ENCODE measurements at places on chromosomes 11 and 22.

- no peak for DNase-seq
These were observed 505.7 kb upstream of the LUZP2 start for GRCh38 chr11:23991165-23991539.

DNA sequence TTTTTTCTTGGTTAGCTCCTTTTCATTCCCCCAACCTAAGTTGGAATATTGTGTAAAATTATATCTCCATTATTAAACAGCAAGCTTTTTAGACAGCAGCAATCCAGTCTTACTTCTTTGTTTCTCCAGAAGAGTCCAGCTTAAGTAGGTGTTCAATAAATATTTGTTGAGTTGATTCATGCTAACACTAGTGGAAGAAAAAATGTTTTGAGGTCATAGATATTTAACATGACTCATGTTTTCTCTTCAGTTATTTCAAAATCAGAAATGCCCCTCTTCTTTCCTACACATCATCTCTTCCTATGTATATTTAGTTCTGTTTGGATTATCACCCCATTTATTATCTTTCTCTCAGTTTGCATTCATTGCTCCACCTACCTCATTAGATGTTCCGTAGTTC lies 20.3 kb downstream of the CCDC83 start:
- DNase-seq, result peak; percentile 64

- no peak for DNase-seq
These were observed 87.8 kb downstream of the MIAT start for GRCh38 chr22:26744892-26745808.

- no peak for DNase-seq
These were observed 70.6 kb downstream of the CTSC start for GRCh38 chr11:88266919-88267318.

DNA sequence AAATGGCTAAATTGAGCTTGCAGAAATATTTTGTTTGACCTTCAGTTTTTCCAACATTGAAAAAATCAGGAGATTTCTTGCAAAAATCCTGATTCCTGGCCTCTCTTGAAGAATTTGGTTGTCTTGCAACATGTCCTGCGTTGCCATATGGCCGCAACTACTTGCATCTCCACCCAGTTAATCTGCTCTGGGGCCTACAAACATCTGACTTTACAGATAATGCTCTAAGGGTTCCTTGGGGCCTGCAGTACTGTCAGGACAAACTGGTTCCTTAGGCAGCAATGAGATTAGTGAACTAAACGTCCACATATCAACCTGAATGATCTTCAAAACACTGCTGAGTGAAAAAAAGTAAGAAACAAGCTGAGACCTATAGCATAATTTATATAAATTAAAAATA lies 36.6 kb upstream of the FEZ1 start:
- DNase-seq, result no peak

GRCh38 chr11:69010361-69010891 lies 2.6 kb downstream of the MRGPRF start:
- no peak for DNase-seq

DNA sequence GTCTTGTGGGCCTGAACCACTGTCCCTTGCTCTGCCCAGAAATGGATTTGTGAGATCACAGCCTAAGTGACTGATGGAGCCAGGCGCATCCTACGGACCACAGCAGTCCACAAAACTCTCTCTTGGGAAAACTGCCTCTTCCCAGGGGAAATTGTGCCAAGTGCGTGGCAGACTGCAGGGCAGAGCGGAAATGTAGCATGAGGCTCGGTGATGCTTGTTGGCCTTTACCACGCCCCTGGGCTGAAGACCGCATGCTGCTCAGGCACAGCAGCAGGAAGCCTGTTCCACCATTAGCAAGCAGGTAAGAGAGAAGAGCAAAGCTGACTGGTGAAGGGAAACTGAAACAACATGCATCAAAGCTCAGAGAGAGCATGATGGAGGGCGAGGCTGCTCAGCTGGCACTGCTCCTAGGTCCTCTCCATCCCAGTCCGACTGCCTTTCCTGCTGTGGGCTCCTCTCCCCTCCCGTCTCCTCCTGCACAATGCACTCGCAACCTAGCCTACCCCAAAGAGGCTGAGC lies 26.5 kb upstream of the SCARF2 start:
- no peak for DNase-seq

DNA sequence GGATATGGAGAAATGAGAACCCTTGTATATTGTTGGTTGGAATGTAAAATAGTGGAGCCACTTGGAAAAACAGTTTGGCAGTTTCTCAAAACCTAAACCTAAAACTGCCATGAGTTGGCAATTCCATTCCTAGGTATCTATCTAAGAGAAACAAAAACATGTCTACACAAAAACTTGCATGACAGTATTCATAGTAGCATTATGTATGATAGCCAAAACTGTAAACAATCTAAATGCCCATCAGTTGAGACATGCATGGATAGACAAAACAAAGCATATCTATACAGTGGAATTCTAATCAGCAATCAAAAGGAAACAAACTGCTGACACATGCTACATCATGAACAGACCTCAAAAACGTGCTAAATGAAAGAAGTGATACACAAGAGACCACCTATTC lies 34.9 kb downstream of the TRAF6 start:
- no peak for DNase-seq

DNA sequence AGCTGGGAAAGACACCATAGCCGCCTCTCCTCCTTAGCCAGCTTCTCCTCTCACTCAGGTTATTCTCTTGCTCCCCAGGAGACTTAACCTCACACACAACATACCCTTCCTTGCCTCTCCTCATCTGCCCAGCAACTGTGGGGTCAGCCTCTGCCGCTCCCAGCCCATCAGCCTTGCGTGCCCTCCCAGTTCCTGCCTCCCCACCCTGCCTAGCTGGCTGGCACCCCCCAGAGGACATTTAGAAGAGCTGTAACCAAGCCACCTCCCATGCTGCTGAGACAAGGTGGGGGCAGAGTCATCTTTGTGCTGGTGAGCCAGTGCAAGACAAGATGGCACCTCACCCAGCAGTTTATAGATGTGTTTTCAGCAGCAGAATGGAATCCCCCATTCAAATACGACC lies 38.2 kb downstream of the TOM1 start:
- no peak for DNase-seq

- no peak for DNase-seq
These were observed 9.5 kb downstream of the IGLL5 start for GRCh38 chr22:22897091-22897490.

DNA sequence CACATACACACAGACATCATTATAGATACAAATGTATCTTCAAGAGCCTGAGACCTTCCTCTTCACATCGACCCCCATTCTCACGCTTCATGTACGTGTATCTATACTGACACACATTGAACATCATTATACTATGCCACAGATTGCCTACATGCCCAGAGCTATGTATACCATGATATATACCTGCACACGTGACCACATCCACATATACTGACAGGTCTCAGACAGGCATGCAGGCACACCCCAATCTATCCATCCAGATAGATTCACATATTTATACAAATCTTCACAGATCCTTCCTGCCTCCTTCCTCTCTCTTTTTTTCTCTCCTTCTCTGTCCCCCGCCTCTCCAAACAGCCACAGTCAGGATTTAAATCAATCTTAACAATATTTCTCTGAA lies 140.1 kb downstream of the CEP164 start:
- DNase-seq, result no peak

GRCh38 chr22:33917744-33918406 lies 2.4 kb downstream of the LARGE1 start:
- DNase-seq, result no peak

- no peak for DNase-seq
These were observed 325.1 kb downstream of the DLG2 start for GRCh38 chr11:85301895-85302678.

DNA sequence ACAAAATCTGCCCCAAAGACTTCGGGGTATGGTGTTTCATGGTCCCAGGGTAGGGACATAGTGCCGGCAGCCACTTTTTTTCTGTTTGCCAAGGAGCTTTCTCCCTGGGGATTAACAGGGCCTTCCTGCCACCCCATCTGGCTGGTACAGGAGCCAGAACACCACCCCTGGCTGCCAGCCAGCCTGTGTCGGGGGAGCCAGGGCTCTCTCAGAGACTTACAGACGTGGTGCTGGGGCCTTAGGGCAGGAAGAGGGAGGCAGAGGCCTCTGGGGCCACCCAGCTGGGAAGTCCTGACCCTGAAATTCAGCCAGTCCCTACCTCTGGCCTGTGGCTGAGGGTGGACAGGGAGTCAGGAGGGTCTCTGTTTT lies 52.4 kb upstream of the CDON start:
- no peak for DNase-seq

- no peak for DNase-seq
These were observed 128.3 kb downstream of the OSBP2 start for GRCh38 chr22:30823015-30823370.
